ENCODE measurements at places on chromosomes 6 and 20.

GRCh38 chr6:5279891-5280338, 18.6 kb downstream of the FARS2 start:
- DNase-seq, result no peak

- DNase-seq, result no peak
Measured at GRCh38 chr6:35512006-35512405, 690 bp downstream of the TULP1 start.

DNA sequence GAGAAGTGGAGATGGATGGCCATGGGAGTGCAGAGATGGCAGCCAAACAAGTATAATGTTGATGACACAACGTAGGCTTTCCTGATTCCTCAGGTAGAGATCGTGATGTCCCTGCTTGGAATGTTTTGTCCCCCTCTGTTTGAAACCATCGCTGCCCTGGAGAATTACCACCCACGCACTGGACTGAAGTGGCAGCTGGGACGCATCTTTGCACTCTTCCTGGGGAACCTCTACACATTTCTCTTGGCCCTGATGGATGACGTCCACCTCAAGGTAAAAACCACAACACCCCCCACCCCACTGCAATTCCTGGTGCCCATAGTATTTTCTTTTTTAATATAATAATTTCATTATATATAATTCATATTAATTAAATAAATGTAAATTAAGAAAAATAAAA, 42.1 kb upstream of the NOP56 start:
- no peak for DNase-seq

DNA sequence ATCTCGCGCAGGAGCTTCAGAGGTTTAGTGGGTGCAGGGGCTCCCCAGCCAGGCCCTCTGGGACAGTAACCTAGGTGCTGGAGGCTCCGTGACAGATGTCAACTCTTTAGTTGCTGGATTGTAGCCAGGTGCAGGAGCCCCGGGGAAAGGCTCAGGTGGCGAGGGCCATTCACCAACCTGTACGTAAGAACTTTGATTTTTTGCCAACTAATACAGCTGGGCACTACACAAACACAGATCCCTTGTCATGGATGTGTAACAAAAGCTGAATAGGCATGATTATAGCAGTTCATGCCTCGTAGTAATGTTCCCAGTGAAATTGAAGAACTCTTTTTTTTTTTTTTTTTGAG, 82.6 kb downstream of the CDC5L start:
- DNase-seq, result no peak

GRCh38 chr6:41934278-41935192, 7.1 kb downstream of the CCND3 start:
- no peak for DNase-seq

- no peak for DNase-seq
Measured at GRCh38 chr6:149477544-149477943, 7.3 kb downstream of the ZC3H12D start.

DNA sequence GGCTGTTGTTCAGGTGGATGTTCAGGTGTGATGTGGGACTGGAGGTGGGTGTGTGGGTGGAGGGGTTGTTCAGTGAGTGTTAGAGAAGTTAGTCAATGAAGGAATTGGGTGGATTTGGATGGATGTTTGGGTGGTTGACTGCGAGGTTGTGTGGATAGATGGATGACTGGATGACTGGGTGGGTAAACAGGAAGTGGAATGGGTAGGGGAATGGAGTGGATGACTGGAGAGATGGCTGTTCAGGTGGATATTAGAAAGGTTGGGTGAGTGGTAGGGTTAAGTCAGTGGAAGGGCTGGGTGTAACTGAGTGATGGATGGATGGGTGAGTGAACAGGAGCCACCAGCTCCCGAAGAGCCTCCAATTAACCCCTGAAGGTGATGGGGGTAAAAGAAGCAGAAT, 27.9 kb downstream of the JPH2 start:
- no peak for DNase-seq

- DNase-seq, result no peak
Measured at GRCh38 chr20:24765316-24766142, 183.5 kb upstream of the CST7 start.

GRCh38 chr6:110250838-110251237, 70.6 kb downstream of the CDC40 start:
- DNase-seq, result no peak

DNA sequence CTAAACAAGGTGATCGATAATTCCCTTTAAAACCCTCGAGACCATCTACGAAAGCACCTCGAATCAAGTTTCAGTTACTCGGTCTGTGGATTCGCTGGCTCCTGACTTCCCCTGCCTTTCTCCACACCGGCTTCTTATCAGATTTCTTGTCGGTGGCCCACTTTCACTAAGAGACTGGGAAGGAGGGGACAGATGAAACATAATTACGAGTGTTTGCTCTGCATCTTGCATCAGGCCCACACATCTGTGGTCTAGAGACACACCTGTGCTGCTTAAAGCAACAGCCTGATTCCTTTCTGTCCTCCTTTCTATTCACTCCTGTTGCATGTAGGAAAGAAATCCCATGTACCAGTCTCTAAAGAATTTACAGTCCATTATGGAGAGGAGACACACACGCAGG, 37.7 kb downstream of the INSM1 start:
- no peak for DNase-seq

DNA sequence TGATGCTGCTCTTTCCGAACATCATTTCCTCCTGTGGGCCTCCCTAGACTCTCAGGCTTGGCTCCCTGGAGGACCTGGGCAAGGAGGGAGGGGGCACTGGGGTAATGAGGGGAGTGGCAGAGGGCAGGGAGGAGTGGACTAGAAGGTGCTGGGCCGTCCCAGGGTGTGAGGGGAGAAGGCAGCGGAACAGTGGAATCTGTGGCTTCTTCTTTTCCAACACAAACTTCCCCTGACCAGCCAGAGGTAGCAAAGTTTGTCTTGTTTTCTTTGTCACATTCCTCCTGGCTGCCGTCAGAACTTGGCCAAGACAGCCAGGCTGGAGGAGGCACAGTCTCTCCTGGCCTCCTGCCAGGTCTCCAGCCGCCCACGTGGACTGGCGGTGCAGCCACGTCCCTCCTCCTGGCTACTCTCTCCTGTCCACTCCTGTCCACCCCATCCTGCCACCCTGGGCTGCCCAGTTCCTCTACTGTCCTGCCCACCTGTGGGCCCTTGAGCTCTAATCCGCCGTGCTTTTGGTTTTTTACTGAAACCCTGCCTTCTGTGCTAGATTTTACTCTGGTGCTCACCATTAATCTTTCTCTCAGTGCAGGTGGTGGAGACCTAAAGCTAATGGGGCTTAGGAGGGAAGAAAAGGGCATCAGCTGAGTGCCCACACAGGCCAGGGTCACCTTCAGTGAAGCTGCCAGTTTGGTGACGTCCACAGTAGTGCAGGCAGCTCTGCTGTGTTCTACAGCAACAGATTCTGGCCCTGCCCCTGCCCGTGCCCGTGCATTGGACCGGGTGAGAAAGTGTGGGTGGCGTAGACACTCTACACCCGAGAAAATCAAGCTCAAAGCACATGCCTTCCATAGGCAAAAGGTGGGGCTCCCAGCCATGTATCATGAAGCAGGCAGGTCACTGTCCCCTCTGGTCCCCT, 2.8 kb upstream of the CDSN start:
- DNase-seq, result no peak

DNA sequence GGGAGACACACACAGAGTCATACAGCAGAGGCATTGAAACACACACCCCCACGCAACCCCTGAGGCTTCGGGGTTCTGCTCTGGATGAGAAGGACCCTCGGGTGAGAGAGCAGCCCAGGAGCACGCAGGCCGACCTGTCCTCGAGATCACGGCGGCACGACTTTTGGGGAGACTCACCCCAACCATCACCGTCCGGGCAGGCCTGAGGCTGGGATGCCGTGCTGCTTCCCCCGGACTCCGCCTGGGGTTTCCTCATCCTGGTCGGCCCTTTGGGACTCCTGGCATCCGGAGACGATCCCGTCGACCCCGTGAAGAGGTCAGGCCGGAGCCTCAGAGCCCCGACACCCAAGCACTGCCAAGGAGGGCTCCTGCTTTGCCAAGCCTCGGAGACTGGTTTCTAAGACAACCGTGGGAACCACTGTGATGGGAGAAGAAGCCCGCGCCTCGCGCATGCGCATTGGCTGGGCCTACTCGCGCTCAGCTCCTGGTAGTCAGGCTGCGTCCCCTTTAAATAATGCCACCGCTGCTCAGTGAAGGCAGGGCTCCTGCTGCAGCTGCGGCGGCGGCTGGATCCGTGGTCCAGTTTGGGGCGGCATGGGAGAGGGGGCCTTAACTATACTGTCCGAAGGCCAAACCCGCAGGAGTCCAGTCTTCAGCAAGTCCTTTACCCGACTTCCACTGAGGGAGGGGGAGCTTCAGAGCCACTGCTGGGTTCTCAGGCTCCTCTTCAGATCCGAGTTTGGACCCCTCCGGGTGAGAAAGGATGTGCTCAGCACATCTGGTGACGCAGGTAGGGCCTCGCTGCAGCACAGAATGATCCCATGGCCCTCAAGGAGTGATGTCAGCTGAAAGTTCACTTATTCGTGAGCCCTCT, 171.4 kb upstream of the ZNF337 start:
- DNase-seq, result peak; percentile 70

DNA sequence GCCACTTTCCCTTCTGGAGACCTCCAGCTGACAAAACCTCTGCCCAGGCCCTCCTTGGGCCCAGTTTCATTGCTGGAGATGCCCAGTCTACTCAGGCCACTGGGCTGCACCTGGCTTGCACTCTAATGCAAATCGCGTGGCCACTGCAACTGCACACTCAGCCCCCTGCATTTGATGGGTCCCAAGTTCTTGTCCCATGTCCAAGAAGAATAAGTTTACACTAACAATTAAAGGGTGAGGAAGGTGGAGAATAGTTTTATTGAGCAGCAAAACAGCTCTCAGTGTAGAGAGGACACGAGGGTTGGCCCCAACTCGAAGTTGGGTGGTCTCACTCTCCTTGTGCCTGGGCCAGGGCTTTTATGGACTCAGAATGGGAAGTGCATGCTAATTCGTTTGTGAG, 31.9 kb upstream of the THEMIS start:
- DNase-seq, result no peak

DNA sequence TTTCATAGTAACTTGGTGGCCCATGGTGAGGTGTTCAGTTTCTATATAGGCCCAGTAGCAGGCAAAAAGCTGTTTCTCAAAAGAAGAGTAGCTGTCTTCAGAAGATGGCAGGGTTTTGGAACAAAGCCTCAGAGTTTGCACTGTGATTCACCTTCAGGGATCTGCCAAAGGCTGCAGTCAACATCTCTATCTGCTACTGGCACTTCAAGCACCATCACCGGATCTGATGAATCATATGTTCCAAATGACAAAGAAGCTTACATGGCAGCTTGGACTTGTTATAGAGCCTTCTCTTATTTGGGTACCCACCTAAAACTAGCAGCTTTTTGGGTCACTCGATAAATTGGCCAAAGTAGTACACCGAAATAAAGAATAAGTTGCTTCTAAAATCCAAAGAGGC, 39.5 kb downstream of the PKIB start:
- DNase-seq, result no peak

DNA sequence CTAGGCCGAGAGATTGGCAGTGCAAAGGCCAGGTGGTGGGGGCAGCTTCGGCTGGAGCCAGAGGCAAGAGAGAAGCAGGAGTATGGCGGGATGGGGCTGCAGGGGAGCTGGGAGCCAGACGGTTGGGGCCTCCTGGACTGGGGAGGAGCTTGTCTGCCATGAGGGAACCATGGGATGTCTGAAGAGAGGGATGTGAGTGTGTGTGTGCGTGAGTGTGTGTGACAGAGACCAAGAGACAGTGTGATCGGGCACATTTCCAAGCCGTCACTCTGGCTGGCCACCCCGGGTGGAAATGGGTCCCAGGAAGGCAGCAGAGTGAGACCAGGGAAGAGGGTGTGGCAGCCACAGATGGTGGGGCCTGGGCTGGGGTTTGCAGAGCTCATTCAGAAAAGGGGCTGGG, 13.8 kb downstream of the PHACTR3 start:
- no peak for DNase-seq

DNA sequence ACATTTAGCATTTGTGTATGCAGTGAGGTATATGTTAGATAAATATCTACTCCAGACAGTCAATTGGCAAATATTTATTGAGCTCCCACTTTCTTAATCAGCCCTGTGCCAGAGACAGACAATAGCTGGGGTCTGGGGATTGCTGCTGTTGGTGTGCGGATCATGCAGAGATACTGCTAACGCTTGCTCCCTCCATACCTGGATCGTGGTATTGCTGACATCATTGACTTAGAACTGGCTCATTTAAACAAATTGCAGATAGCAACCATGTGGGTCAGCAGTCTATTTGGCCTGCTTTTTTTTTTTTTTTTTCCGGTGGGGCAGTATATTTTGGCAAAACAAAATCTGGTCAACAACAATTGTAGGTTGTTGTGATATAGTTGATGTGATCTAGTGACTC, 9.5 kb downstream of the ARID1B start:
- DNase-seq, result no peak

DNA sequence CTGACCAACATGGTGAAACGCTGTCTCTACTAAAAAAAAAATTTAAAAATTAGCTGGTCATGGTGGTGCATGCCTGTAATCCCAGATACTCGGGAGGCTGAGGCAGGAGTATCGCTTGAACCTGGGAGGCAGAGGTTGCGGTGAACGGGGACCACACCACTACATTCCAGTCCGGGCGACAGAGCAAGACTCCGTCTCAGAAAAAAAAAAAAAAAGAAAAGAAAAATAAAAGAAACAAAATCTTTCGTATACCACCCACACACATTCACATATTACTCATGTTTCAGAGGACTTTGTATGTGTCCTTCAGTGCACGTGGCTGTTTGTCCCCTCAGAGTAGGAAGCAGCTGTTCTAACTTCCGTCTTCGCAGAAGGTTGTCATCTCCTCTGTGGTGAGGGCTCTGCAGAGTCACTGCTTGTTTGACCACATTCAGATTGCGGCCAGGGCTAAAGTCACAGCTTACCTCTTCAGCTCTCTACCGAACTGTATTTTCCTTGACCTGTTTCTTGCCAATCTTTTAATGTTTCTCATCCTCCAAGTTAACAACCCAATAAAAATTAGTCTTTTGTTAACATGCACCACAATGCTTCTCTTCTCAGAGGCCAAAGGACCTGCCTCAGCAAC, 36.6 kb upstream of the HIVEP1 start:
- DNase-seq, result peak; percentile 73

DNA sequence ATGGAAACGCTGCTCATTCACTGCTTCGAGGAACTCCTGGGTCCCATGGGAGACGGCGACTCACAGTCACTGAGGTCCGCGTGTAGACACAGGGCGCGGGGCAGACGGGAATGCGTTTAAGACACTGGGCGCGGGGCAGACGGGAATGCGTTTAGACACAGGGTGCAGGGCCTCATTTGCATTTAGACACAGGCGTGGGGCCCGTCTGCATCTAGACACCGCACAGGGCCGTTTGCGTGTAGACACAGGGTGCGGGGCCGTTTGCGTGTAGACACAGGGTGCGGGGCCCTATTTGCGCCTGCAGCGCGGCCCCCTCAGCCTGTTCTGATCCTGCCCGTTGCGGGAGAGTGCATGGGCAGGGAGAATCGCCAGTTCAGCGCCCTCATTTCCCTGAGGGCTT, 10.4 kb downstream of the DACT2 start:
- no peak for DNase-seq

Measured in CD4-positive, alpha-beta T cell treated with Interferon alpha-2 for 1 hour (primary cell).